Esophagus squamous epithelium (tissue), 5 donors: ENCODE measurements at places on chromosomes 2 and 18.

DNA sequence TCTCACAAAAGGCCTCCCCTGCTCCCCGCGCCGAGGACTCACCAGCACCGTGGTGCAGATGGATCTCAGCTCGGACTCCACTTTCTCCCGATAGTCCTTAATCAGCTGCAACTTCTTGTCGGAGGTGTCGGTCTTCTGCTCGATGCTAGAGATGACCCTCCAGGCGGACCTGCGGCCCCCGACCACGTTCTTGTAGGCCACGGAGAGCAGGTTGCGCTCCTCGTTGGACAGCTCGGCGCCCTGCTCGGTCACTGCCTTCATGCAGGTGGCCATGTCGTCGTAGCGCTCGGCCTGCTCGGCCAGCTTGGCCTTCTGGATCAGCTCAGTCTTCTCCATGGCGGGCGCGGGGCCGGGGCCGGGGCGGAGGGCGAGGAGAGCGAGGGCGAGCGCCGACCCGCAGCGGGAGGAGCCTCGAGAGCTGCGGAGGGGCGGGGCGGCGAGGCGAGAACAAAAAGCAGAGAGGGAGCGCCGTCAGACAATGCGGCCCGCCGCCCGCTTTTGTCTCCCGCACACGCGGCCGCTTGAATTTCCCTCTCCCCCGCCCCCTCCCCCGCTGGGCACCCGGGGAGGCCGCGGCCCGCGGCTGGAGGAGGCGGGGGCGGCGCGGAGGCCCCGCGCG, 571 bp downstream of the YWHAQ start:
- DNase-seq = no peak

DNA sequence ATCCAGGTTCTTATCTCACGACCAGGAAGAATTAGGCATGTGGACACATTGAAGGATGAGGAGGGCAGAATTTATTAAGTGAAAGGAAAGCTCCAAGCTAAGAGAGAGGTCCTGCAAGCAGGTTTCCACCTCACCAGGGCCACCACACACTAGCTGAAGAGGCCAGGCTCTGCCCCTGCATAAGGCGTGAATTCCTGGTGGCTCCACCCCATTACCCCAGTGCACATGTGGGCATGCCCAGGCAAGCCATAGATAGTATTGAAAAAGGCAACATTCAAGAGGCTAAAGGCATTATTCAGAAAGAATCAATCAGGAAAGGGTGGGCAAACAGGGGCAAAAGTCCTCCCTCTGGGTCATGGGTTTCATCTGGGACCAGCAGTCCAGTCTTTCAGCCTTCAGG, 30.9 kb upstream of the GRP start:
- DNase-seq = no peak

GRCh38 chr18:59959073-59959472, 59.3 kb downstream of the PMAIP1 start:
- DNase-seq = no peak

DNA sequence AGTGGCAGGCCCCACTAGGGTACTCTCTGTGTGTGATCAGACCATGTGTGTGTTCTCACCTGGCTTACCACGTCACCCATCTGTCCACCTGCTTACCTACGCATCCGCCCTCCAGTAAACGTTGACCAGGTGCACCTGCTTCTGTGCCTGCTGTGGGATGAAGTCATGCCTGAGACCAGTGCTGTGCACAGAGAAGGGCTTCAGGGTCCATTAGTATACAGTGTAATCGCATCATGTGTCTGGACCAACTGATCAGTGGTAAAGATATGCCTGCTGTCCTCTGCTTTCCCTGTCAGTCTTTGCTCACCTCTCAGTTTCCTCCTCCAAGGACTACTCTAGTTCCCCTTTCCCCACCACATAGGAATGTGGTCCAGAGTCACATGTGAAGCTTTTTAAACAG, 109.3 kb downstream of the FHOD3 start:
- DNase-seq = no peak

GRCh38 chr2:221245045-221245444, 327.1 kb downstream of the EPHA4 start:
- DNase-seq = no peak

DNA sequence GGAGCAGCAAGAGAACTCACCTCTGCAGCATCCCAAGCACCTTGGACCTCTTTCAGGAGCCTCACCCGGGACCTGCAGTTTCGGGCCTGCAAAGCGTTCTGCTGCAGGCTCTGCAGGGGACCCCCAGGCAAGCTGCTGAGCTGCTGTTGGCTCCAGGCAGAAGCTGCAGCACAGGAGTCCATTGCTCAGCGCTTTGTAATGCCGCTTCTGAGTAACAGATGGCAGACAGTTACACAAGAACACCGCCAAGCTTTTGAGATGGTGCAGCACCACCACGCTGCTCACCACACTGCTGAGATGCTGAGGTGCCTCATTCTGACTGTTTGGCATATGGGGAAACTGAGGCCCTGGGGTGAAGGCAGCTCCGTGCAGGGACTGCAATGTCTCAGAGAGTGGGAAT, 1.9 kb upstream of the GALNT14 start:
- no peak for DNase-seq

DNA sequence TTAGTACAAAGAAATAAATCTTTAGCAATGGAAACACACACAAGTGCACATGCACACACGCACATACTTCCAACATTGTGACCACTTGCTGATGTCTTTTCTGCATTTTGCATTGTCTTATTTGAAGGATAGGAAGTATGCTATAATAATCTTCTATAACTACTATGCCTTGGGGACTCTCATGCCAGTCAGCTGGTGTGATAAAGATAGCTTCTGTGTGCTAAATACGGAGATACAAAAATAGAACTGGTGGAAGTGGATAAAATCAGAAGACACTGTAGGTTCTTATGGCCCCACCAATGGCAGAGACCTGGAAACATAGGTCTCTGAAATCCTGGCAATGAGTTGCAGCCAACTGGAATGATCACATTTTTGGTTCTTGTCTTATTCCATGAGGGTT, 31.5 kb upstream of the RASGRP3 start:
- no peak for DNase-seq

DNA sequence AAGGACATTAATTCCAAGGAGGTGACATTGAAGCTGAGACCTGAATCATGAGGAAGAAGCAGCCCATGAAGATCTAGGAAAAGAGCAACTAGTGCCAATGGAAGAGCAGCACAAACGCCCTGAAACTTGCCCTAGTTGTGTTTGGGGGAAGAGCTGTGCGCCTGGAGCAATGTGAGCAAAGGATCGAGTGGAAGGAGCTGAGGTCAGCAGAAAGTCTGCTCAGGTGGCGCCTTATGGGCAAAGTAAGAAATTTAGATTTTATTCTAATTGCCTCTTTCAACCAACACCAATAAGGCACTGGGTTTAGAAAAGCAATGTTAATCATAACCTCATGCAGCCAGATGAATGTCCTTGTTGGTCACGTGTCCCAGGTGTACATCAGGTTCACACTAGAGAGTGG, 226.0 kb upstream of the THSD7B start:
- DNase-seq = no peak

- DNase-seq = no peak
Observed at GRCh38 chr18:45441110-45441847, 174.0 kb upstream of the SLC14A2 start.

GRCh38 chr2:221484761-221485502, 87.2 kb downstream of the EPHA4 start:
- no peak for DNase-seq
